Right ventricle myocardium superior (tissue), 1 donor: ENCODE measurements at places on chromosomes 1 and 21. TPM values are rescaled to one million over a fixed set of nuclear protein-coding genes. Genes with fewer than 3 reads are reported as not detected.
A peak's percentile ranks its signal among the peaks of the same experiment; 100 is the strongest.

Gene TMCO2
- not detected for total RNA-seq

Gene SOX13
- total RNA-seq, result 12.4 TPM

DNA sequence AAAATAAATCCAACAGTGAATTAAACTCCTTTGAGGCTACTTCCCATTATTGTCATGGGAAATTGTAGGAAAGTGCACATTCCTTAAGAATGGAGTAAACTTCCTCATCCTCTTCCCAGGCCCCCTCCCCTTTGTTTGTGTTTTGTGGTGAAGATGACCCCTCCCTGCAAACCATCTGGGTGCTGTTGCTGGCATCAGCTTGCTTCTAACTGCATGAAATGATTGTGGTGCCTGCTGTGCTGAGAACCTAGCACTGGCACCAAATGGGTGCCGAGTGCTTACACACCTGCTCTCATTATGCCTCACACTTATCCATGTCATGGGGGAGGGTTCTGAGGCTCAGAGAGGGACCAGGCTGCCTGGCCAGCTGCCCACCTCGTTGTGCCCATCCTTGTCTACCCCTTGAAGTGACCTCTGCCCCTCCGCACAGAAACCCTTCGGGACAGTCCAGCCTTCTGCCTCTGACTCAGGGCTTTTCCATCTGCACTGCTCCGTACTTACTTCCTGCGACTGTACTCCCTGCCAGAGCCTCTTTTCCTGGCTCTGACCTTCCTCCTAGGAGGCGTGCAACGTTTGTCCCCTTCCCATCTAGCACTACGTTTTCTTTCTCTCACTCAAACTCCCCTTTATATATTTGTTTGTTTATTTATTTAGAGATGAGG lies 30.6 kb downstream of the CAPN2 start:
- no peak for DNase-seq

DNA sequence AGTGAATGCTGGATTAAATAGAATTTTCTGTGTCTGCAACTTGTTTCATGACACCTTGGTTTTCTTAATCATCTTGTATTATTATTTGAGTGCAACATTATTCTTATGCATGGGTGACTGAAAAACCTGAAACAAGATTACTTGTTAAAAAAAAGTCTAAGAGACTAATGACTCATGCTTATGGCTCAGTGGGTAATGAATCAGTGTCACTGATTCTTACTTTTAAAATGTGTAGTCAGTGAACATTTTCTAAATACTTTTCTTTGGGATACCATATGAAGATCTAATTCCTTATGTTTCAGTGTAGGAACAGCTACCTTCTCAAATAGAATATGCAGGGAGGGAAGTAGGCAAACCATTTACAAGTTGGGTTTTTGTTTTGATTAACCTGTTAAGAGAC lies 65.5 kb downstream of the PRKAA2 start:
- no peak for DNase-seq

Gene TRIM67
- 0.05 TPM for total RNA-seq

GRCh38 chr1:41574842-41575241 lies 90.4 kb upstream of the EDN2 start:
- no peak for DNase-seq

DNA sequence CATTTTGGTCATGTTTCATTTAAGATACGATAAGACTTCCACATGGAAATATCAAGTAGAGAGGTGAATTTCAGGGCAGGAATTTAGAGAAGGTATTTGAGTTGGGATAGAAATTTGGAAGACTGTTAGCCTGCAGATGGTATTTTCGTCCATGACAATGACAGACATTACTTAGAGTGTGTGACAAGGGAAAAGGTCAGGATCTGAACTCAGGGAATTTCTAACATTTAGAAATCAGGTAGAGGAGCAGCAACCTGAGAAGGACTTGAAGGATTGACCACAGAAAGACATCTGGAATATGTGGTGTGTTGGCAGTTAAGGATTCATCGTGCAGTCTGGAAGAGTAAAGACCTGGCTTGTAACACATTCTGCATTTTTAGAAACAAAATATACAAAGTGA lies 57.9 kb downstream of the RABGAP1L start:
- DNase-seq, result no peak

GRCh38 chr21:27244352-27244751 lies 277.5 kb upstream of the ADAMTS5 start:
- no peak for DNase-seq

Gene OR2T2
- not detected for total RNA-seq

Gene MR1
- total RNA-seq, result 3.3 TPM

DNA sequence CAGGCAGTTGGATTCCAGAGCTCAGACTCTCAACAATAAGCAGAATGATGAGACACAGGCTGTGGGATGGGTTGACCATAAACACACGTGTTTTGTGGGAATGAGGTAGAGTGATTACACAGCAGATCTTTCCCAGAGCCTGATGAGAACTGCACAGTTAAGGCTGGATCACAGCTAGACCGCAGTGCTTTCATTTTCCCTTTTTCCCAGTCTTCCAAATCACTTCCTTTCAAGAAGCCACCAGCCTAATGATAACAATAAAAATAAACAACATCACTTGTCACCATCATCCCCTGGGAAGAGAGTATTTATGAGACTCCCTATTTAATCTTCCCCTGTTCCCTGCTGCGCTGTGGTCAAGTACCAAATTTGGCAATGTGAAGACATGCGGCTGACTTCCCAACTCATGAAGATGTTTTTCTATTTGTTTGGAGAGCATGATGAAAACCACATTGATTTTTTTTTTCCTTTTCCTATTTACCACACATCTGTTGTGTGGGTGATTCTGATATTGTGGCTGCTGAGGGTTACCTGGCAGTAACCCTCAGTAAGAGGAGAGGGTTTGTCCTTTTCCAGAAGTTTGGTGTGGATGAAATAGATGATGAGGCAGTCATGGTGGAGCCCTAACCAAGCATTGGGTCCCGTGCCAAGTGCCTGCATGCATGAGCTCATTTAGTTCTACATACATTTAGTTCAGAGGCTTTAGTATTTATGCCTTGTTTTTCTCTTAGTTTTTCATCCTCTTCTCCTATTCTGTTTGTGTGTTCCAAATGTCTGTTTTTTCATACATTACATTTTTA lies 248.9 kb upstream of the HOOK1 start:
- DNase-seq, result peak; percentile 49

Gene COL11A1
- not detected for total RNA-seq

DNA sequence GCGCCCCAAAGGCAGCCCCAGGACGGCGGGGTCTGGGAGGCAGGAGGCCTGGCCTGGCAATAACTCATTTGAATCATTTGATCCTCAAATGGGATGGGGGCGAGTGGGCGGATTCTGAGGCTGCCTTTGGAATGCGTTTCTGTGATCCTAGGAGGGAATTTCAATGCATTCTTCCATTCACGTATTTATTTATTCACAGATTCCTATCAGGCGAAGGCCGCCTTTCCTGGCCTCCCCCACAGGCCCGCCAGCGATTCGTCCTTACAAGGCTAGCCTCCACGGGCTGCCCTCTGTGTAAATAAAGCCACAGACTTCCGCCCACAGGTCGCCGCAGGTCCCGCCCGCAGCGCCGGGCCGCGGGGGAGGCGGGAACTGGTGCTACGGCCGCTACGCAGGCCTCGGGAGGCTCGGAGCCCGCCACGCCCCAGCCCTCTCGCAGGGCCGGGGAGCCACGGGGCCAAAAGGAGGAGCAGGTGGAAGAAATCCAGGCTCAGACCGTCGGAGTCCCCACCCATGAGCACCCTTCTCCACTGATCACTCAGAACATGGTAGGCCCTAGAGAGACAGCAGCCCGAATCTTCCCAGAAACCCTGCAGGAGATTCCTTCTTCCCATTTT lies 31.3 kb upstream of the JUN start:
- peak; percentile 91 for DNase-seq

DNA sequence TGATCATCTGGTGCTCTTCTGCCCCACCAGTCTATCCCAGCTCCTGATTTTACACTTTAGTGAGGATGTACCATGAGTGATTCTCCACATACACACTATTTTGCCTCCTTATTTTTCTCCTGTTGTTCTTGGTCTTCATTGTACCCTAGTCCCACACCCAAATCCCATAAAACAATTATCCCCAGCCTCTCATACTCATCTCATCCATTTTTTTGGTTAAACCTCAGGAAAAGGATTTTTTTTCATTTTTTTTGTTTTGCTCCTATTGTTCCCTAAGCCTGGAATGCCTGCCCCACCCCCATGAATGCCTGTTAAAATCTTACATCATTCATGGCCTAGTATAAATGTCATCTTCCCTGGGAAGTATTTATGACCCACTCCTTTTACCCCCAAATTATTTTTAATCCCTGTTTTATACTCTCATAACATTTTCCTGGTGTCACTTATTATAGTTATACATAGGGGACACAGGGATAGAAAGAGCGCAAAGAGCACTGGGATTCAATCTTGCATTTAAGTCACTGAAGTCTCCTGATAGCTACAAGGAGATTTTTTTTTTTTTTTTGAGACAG lies 4.9 kb upstream of the LINGO4 start:
- no peak for DNase-seq

DNA sequence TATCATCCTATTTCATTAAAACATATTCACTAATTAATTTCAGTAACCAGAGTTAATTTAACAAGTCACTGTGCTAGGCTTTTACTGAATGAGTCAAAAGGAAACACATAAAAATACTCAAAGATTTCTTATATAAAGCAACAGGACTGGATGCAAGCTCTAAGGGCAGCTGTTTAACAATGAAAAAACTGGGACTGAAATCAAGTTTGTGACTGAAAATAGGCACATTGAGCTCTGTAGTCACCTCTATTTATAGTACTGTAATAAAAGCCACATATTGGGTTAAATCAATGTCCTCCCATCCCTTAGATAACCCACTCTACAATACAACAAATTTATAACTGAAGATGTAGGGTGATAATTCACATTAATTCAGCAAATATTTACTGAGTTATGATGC lies 52.4 kb downstream of the SMYD3 start:
- no peak for DNase-seq

DNA sequence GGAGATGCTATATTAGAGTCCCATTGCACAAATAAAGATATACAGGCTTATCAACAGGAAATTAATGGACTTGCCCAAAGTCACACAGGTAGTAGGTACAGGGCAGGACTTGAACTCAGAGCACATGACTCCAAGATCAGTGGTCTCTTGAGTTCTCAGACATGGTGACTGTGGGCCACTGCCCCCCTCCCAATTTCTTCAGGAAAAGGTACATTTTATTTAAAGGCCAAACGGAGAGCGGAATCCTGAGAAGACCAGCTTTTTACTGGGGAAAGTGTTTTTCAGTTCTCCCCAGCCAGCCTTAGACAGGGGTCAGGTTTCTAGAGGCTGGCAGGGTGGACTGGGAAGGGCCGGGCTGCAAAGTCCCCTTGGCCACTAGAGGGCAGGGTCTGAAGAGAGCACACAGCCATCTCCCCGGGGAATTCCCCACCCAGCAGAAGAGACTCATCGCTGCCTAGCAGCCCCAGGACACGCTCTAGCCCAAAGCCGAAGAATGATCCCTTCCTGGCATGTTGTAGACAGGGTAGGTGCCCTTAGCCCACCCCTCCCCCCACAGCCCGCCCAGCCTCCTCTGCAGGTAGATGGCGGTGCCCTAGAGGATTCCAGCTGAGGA lies 29.7 kb downstream of the ACP6 start:
- peak; percentile 69 for DNase-seq

GRCh38 chr1:218705911-218706893 lies 361.1 kb downstream of the TGFB2 start:
- DNase-seq, result no peak

Gene CENPF
- 1.4 TPM for total RNA-seq

DNA sequence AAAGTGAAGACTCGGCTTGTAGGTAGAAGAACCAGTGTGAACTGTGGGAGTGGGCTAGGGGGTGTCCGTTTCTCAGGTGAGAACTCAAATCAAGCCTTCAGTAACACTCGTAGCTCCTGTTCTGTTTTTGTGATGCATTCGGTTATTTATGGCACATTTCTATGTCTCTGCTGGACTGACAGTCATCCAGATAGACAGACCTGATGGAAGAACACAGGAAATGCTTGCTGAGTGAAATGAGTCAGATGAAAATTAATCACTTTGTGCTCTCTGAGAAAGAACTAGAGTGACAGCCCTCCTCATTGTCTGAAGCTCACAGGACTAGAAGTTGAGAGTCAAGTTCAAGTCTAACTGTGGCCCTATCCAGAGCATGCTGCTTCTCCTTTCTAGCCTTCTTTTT lies 360.1 kb upstream of the PLXNA2 start:
- DNase-seq, result no peak

DNA sequence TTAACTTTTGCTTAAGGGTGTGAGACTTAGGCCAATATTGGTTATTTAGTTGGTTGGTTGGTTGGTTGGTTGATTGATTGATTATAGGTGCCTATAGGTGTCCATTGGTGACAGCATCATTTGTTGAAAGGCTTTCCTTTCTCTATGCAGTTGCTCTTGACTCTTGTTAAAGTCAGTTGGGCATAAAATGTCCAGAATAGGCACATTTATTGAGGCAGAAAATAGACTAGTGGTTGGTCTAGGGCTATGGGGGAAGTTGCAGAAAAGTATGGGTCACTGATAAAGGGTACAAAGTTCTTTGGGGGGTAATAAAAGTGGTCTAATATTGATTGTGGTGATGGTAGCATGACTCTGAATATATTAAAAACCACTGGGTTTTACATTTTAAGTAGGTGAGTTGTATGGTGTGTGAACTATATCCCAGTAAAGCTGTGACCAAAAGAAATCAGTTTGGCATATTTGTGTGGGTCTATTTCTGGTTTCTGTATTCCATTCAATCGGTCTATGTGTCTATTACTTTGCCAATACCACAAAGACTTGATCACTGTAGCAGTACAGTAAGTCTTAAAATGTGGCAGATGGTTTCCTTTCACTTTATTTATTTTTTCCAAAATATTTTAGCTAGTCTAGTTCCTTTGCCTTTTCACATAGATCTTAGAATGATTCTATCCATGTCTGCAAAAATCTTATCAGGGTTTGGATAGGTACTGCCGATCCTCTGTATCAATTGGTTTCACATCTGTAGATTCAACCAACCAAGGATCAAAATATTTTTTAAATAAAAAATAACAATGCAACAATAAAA lies 63.0 kb downstream of the ATP1A1 start:
- DNase-seq, result no peak

- DNase-seq, result no peak
Measured at GRCh38 chr21:24395320-24395923, 1211.9 kb downstream of the MRPL39 start.

Gene DENND4B
- total RNA-seq, result 45.5 TPM
